ENCODE measurements at places on chromosomes 2 and 18. TPM values are rescaled to one million over a fixed set of nuclear protein-coding genes. Genes with fewer than 3 reads are reported as not detected.

TWIST2 gene
- 0.96 TPM for total RNA-seq

KIF5C gene
- 63.3 TPM for total RNA-seq

DNA sequence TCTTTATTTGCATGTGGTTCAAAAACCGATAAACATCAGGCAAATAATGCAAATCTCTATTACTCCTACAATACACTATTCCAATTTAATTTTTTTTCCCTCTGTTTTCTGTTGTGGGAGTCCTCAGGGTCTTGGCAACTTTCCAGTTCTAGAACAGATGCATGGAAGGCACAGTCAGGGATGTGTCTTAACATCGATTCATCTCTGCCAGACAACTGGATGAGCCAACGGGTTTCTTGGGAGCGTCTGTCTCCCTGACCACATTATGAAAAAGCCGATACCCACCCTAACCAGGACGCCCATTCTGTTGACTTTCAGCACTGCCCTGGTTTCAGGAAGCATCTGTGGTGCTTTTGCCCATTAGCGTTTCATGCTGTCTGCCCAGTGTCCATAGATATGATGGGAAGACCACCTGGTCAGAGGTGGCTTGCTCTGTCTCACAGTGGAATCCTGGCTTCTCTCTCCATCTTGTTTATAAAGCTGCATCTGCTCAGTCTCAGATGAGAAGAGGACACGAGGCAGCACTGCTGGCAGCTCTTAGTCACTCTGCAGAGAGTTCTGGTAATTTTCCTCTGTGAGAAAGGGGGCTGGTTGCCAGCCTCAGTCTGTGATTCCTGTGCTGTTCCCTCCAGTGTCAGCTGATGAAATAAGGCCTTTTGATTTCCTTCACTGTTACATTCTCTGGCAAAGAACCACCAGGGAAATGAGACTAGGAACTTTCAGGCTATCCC, 57.9 kb upstream of the KCNE4 start:
- no peak for DNase-seq

DNA sequence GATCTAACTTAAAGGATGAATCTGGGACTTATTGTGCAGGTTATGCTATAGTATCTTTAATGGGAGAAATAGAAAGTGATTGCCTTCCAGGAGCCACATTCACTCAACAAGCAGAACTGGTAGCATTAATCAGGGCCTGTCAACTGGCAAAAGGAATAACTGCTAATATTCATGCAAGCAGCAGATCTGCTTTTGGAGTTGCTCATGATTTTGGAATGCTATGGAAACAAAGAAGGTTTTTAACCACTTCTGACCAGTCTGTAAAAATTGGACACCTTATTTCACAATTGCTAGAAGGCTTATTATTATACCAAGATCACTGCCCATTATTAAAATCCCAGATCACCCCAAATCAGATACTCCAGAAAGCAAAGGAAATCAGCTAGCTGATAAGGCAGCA, 200.4 kb downstream of the MREG start:
- DNase-seq: no peak

AQP12B gene
- not detected for total RNA-seq

DNA sequence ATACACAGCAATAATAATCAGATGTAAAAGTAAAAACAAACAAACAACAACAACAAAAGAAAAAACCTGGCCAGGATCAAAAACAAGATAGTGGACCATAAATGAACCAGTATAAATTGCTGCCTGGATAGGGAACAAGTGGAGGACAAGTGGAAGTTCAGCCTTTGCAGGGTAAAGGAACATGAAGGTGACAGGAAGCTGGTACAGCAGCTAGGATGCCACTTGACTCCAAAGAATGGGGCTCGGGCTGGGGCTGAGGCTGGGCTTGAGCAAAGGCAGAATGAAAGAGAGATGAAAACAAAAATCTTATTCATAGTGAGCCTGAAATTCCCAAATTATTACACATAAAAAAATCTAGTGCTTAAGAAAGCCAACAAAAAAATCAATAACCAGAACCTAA, 146.5 kb downstream of the CDH2 start:
- no peak for DNase-seq

DNA sequence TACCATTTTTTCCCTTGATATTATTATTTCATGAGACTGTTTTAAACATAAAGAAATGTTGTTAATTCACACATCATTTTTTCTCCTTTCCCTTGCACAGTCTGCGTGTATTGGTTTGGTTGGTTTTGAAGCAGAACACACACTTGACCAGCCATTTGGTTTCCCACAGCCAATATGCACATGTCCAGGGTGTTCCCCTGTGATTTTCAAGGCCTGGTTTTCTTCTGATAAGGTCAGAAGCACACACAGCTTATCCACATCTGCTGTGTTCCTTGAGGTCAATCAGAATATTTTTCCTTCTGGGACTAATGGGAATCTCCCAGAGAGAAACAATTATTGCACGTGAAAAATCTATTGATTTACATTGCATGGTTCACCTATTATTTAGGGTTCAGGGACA, 103.2 kb upstream of the EFEMP1 start:
- DNase-seq: no peak

DNA sequence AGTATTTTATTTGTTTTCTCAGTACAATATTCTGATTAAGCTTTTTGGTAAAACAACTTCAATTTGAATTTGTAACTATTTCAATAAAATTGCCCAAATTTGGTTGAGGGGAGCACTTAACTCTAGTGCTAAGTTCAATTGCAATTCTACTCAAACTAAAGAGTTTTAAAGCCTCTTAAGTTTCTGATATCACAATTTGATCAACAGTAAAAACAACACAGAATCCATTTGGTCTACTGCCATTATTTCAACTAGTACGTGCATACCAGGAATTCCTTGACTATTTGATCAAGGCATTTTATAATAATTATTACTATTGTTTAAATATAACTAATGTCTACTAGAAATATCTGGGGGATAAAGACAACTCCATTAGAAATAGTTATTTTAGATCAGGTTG, 150.9 kb downstream of the ROCK1 start:
- no peak for DNase-seq

DNA sequence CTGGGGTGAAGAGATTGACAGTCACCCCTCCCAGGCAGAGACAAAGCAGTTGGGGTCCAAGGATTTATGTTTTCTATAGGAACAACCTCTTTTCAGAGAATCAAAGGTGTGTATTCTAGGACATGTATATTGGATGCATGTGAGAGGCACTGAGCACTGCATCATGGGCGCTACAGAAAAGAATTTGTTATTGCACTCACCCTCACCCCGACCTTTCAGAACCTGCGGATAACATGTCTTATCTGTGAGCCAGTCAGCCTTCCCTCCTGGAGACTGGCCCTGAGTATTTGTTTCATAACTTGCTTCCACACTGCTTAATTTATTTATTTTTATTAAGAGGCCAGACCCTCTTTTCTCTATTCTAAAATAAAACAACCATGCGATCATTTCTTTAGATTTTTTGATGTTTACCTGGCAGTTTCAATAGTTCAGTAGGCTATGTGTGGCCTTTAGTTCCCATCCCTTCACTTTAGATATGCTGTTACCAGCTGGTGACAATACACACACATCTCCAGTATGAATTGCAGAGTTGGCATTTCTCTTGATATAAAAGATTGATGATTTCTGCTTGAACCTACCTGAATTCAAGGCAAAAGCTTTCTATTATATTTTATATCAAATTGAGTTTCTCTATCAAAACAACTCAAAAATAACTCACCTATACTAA, 29.8 kb downstream of the FABP1 start:
- DNase-seq: no peak

SPR gene
- 6.3 TPM for total RNA-seq

CAPN14 gene
- 0.47 TPM for total RNA-seq

SKOR2 gene
- 1.4 TPM for total RNA-seq

SIX3 gene
- total RNA-seq: not detected

- DNase-seq: no peak
These were observed 966.1 kb downstream of the SLC4A3 start for GRCh38 chr2:220593526-220593925.

ZNF385B gene
- 3.4 TPM for total RNA-seq

DNA sequence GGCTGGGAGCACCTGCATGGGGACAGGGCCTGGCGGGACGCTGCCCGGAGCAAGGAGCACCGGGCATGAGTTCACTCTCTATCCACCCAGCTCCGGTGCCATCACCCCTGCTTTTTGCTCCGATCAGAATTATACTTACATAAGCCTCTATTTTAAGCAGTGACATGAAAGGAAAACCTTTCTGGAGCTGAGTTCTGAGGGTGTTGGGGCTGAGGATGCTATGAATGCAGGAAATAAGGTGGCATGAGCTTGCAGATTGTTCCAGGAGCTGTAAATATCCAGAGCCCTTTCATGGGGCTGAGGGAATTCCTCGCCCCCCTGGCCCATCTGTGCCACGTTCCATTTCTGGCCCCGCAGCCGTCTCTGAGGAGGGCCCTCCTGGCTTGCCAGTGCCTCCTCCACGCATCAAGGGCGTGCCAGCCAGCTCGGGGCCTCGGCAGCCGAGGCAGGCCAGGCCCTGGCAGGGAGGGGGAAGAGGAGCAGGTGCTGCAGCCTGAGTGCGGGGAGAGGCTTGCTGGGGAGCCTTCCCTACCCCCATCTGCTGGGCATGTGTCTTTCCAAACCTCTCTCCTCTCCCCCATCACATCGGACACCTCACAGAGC, 91.7 kb upstream of the MCFD2 start:
- DNase-seq: no peak

DNA sequence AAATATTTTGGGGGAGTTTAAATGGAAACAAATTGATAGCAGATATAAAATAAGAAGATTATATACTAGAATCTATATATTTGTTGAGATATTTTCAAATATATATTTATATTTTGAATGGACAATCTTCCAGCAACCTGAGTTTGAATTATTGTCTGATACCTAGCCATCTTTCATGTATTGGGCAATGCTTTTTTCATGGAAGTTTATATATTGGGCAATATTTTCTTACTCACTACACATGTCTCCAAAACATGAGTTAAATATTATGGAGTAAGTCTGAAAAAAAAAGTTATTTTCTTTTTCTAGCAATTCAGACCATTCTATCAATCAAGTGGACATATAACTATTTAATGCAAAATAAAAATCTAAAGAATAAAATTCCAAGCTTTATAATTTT, 295.2 kb downstream of the NYAP2 start:
- no peak for DNase-seq

DNA sequence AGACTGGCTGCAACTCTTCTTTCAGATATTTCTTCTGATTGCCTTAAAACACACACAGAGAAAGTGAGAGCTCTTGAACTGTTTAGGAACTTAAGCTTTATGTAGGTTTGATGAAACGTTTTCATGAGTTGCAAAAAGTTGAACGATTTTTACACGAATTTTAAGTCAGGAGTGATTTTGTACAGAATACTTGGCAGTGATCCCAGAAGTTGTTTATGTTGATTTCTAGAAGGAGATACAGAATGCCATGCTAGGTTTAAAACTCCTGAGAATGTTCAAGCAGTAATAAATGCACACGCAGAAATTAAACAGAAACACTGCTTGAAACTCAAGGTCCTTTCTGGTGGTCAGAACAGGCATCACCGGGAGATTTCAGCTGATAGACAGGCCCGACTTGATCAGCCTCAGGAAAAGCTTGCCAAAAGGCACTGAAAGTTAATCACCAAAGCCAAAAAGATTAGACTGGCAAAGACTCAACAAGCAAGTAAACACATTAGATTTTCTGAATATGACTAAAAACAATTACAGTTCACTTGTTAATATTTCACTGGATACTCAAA, 123.1 kb downstream of the SOCS6 start:
- DNase-seq: no peak

DNA sequence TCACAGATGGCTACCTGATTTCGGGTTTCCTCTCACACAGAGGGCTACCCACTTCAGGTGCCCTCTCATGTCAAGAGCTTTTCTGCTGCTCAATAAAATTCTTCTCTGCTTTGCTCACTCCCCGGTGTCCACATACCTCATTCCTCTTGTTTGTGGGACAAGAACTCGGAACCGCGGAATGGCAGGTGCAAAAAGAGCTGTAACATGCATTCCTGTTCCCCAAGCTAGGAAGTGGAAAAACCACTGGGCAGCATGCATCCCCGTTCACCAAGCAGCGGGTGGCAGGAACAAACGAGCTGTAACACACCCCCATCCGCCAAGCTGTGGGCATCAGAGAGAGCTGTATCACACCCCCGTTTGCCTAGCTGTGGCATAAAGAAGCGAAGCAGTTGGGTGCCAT, 27.2 kb upstream of the FRZB start:
- no peak for DNase-seq

- DNase-seq: no peak
These were observed 13.9 kb downstream of the ZAP70 start for GRCh38 chr2:97727296-97727695.

DNA sequence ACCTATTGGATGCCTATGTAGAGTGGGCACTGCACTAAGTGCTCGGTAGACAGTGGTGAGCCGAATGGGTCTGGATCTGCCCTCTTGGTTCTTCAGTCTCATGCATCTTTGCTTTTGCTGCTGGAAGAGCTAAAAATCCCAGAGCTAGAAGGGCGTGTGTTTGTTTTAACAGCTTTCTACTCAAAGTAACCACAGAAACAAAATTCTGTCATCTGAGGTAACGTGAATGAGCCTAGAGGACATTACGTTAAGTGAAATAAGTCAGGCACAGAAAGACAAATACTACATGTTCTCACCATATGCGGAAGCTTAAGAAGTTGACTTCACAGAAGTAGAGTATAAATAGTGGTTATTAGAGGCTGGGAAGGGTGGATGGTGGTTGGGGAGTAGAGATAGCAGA, 119.8 kb downstream of the PLB1 start:
- no peak for DNase-seq

- no peak for DNase-seq
These were observed 165.4 kb downstream of the TCF4 start for GRCh38 chr18:55422456-55423180.

DNA sequence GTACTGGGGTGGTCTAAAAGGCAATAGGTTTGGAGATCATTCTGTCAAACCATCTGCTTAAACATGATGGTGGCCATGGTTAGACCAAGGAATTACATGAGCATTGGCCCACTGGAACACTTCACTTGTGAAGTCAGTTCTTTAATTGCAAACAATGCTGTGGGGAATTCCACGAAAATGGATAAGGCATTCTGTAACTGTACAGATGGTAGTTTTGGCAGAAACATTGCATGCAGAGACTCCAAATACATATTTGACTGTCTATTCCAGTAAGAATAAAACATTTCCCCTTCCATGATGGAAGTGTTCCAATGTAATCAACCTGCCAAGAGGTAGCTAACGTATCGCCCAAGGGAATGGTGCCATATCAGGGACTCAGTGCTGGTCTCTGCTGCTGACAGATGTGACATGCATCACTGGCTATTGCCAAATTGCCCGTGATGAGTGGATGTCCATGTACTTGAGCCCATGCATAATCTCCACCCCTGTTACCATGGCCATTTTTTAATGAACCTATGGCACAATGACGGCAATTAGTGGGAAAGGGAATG, 417.9 kb downstream of the CDH7 start:
- no peak for DNase-seq

- DNase-seq: no peak
These were observed 31.2 kb upstream of the TBR1 start for GRCh38 chr2:161384864-161385263.

GRCh38 chr2:156310773-156311172, 21.7 kb downstream of the NR4A2 start:
- no peak for DNase-seq

DNA sequence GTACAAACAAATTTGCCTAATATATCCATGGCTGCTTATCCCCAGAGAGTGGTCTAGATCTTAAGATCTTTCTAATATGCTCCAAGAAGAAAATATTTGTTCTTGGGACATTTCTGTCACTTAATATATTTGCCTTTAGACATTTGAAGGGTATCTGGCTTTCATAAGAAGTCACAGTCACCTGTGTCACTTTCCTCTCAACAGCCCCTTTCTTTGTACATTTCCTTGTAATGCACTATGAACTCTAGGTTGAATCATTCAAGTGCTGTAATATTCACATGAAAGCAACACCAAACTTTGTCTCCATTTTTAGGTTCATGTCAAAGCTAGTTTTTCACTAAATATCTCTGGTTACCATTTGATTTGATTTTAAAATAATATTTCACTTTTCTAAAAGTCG, 41.4 kb upstream of the NABP1 start:
- no peak for DNase-seq
